Renal cortex interstitium (tissue), 15 donors: ENCODE measurements at places on chromosomes 1 and 21.

- no peak for DNase-seq
Measured at GRCh38 chr1:156435545-156436140, 64.9 kb downstream of the MEF2D start.

GRCh38 chr1:62844030-62844429, 60.1 kb downstream of the ATG4C start:
- DNase-seq: no peak

DNA sequence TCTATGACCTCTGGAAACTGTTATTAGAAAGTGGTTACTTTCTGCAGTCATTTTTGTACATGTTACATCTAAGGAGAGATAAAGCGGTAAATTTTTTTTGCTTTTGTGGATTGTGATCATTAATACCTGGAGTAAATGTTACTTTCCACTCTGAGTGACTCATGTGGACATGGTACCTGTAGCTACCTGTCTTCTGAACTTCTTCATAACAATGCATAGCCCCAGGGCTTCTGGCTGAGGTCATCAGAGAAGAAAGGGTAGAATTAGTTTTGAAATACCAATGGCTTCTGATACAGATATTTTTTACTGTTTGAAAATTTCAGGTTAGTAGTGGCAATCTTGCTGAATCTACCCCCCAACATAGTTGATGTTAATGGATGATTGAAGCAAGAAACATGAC, 489.3 kb downstream of the RWDD3 start:
- no peak for DNase-seq

GRCh38 chr1:190277107-190277506, 200.6 kb downstream of the BRINP3 start:
- no peak for DNase-seq

- DNase-seq: no peak
Measured at GRCh38 chr1:241424480-241424971, 67.5 kb upstream of the RGS7 start.

GRCh38 chr1:117654493-117655219, 48.8 kb downstream of the TENT5C start:
- DNase-seq: no peak

DNA sequence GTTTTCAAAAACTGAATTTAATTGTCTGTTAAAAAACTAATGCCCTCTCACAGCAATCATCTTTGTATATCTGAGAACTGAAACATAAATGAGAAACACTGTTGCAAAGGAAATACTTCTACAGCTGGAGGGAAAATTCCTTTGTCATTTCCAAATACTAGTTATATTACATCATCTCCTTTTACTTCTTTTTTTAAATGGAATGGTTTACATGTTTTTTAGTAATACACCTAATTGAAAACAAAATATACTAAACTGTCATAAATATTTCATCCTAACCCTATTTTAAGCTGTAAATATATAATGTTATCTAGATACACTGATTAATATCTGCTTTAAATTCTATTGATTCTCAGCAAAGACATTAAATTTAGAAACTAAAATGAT, 19.1 kb downstream of the CDC42BPA start:
- DNase-seq: no peak

GRCh38 chr1:150012611-150013010, 2.1 kb upstream of the OTUD7B start:
- DNase-seq: no peak

- no peak for DNase-seq
Measured at GRCh38 chr1:193590102-193590501, 403.7 kb upstream of the B3GALT2 start.

DNA sequence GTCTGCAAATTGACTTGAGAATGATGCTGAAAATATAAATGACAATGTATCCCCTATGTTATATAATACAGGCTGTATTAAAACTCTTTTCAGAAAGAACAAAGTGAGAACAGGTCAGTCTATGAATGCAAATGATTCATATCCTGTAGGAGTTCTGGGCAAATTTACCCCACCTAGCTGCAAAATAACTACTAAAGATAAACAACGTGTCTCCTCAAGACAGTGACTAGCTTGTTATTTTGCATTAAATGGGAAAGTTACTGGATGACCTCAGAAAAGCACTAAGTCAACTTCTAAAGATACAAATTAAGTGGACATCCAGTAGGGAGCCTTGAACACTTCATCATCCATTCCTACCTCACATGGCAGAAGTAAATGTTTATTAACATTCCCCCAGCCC, 11.1 kb downstream of the RNF19B start:
- no peak for DNase-seq

GRCh38 chr1:56963667-56964066, 2.1 kb downstream of the C8B start:
- no peak for DNase-seq

DNA sequence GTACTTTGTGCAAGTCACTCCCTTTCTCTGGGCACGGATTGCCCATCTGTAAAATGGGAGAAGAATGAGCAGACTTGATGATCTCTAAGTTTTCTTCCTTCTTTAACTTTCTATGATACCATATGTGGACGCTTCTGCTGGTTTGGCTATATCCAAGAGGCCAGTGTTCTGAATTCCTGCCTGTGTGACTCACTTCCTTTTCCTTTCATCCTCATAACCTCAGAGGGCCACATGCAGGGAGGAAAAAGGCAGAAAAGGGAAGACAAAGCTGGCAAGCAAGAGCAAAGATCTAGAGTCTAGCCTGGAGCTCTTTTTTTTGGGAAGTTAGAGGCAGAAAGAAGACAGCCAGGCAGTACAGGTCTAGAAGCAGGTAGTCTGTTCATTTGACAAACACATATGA, 151.2 kb downstream of the OMA1 start:
- DNase-seq: no peak

- no peak for DNase-seq
Measured at GRCh38 chr1:34398916-34399275, 222.2 kb downstream of the C1orf94 start.

- DNase-seq: no peak
Measured at GRCh38 chr1:186498695-186499389, 37.9 kb upstream of the PDC start.

DNA sequence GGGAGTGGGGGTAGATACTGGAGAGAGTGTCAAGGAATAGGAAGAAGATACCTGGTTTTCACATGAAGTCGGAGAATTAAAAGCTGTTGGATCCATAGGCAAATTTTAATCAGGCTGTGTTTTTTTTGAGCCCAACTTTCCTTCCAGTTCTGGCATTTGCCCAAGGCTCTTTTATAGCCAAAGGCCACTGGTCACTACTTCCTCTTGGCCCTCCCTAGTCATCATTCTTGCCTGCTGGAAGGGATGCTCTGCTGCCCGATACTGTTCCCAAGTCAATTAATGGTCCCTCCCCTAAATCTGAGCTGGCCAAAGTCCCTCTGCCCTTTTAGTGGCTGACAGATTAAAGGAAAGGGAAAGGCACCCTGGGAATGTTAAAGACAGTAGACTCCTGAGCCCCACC, 102.8 kb upstream of the ZNF648 start:
- DNase-seq: no peak

DNA sequence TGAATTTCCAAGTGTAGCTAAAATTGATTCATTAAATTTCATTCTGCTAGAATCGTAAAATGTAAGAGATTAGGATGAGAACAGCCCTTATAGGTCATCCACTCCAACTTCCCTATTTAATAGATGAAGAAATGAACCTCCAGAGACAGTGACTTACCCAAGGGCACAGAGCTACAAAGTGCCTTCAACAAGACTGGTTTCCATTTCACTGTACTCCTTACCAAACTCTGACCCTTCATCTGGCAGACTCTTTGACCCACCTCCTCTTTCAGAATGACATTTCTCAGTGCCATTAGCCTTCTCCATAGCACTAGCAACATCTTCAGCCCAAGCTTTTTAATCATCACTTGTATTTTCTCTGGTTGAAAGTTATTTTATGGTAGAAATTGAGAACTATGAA, 161.3 kb downstream of the NEK7 start:
- DNase-seq: no peak

GRCh38 chr1:200838676-200839445, 33.9 kb upstream of the GPR25 start:
- no peak for DNase-seq

- no peak for DNase-seq
Measured at GRCh38 chr1:173422456-173422976, 54.6 kb upstream of the PRDX6 start.

- no peak for DNase-seq
Measured at GRCh38 chr1:33931111-33931475, 67.2 kb downstream of the HMGB4 start.

DNA sequence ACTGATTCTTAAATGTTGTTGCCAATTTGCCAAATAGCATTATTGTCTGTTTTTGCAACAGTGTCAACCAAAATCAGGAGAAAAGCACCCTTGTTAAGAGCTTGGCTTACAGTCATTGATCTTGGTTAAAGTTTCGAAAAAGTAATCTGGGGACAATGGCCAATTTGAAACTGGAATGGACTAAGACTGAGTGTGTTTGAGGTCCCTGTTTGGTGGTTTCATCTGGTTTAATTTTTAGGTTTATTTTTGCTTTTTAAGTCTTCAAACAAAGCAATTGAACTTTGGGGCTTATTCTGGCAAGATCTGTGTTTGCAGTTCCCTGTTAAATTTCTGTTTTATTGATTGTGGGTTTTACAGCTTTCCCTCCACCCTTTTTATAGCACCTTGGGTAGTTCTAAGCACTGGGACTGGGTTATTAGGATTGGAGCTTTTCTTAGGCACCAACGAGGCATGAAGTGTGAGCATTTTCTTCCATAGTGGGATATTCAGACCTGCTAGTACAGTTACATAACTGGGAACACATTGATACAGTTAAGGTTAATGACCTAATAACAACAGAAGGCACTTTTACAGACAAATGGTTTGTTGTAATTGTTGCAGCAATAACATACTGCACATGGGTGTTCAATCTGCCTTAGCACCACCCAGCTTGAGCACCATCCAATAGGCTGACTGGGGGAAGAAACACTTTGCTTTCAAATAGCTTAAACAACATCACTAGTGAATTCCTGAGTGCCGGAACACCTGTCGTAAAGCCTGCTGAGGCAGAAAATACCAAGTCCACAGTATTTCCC, 40.6 kb upstream of the MAP10 start:
- DNase-seq: no peak

GRCh38 chr1:207883104-207883651, 27.7 kb downstream of the CD34 start:
- DNase-seq: no peak

- no peak for DNase-seq
Measured at GRCh38 chr1:170791941-170792340, 128.0 kb downstream of the PRRX1 start.

DNA sequence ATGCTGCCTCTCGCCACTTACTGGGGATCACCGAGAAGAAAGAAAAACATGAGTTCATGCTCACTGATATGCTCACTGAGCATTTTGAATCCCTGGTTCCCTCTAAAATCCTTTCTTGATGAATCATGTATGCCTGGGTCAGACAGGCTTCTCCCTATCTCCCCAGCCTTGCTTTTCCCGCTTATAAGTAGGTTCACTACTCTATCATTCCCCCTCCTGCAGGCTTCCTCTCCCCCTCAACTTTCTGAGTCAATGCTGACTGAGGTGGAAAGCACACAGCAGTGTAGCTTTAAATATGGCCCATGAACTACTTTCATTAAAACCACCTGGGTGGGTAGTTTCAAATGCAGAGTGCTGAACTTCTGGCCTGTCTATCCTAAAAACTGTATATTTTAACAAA, 41.7 kb downstream of the FMO4 start:
- DNase-seq: no peak

- DNase-seq: no peak
Measured at GRCh38 chr1:34087986-34088385, 77.0 kb downstream of the CSMD2 start.

- DNase-seq: peak; percentile 26
Measured at GRCh38 chr1:95041491-95042165, 31.1 kb downstream of the ALG14 start.

GRCh38 chr1:95554408-95554807, 320.4 kb downstream of the RWDD3 start:
- no peak for DNase-seq

DNA sequence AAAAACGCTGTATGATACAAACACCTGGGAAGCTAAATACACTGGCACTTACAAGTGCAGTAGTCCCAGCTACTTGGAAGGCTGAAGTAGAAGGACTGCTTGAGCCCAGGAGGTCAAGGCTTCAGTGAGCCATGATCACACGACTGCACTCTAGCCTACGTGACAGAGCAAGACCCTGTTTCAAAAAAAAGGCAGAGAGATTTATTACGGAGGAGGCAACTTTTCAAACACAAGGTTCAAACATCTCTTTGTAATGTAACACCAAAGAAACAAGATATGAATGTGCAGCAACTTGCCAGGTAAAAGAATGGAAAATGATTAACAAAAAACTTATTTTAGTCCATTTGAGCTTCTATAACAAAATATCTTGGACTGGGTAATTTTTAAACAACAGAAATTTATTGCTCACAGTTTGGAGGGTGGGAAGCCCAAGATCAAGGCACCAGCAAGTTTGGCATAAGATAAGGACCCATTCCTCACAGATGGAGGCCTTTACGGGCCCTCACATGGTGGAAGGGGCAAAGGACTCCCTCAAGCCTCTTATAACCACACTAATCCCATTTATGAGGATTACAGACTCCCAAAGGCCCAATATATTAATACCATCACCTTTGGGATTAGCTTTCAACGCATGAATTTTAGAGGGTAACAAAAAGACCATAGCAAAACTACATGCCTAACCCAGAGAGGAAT, 73.3 kb downstream of the EVI5 start:
- no peak for DNase-seq

GRCh38 chr21:32298658-32299081, at the start of gene MRAP:
TSS of gene MRAP (plus strand) at chr21:32298855. CDS start at chr21:32298972, 117 bp downstream.
- DNase-seq: no peak

DNA sequence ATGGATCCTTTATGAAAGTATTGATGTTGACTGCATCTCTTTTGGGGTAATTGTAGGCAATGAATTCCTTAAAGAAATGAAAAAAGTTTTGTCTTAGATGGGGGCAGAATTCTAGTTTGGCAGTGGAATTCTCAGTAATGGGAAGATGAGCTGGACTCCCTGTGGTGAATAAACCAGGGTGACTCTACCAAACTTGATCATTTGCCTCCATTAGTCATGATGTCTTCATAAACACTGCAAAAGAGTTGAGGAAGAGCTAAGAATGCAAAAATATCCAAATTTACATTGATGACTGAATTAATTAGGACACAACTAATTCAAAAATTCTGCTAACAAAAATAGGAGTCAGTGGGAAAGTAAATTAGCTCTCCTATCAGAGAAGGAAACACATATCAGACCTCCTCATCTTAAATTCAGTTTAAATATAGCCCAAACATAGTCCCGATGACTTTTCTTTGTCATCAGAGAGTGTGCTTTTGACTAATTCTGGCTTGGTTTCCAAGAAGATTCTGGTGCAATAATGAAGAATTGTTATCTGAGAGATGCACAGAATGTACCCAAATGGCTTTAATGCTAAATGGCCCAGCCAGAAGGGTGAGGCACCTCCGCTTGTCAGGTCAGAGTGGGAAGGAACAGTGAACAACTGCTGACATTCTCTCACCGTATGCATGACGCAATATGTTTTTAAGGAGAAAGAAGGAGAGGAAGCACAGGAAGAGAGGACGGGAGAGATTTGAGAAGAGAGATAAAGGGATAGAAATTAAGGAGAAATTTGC, 525.1 kb downstream of the LMO4 start:
- DNase-seq: no peak

DNA sequence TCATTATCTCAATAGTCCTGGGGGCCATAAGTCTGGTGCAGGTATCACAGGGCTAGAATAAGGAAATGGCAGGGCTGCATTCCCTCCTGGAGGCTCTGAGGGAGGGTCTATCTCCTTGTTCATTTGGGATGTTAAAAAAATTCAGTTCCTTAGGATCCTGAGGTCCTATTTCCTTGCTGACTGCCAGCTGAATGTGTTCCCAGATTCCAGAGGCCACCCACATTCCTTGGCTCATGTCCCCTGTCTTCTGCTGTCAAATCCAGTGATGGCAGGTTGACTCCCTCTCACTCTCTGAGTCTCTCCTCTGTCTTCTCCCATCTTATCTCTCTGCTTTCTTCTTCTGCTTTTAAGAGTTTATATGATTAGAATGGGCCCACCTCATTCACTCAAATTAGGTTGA, 400.6 kb downstream of the PTPRU start:
- DNase-seq: no peak
